Smooth muscle cell of bladder (primary cell): ENCODE measurements at places on chromosomes 11 and 22. TPM values are rescaled to one million over a fixed set of nuclear protein-coding genes. Genes with fewer than 3 reads are reported as not detected.

The ANO1 gene
- 0.14 TPM in 1 of 2 replicates, not detected in the other for total RNA-seq

The KCNJ1 gene
- 0.09 TPM in 1 of 2 replicates, not detected in the other for total RNA-seq

The TRIM29 gene
- total RNA-seq: 0.57 and 1.1 TPM in 2 replicates

The BIRC3 gene
- total RNA-seq: 0.28 and 0.46 TPM in 2 replicates

The FREY1 gene
- total RNA-seq: 1.00 and 1.4 TPM in 2 replicates

The ACTN3 gene
- 0.14 and 0.18 TPM in 2 replicates for total RNA-seq

The CCDC117 gene
- total RNA-seq: 12.8 and 15.2 TPM in 2 replicates

The ROBO4 gene
- total RNA-seq: 0.14 and 0.46 TPM in 2 replicates

The NXPE2 gene
- 0.14 and 1.1 TPM in 2 replicates for total RNA-seq

The MMP13 gene
- total RNA-seq: not detected in 2 replicates

The GLYAT gene
- not detected in 2 replicates for total RNA-seq

The OR6T1 gene
- not detected in 2 replicates for total RNA-seq

The DNAJB7 gene
- total RNA-seq: not detected in 2 replicates

The ZNF215 gene
- total RNA-seq: 3.1 and 4.3 TPM in 2 replicates

The LRP4 gene
- total RNA-seq: 2.0 and 3.9 TPM in 2 replicates

The CTNND1 gene
- 86.3 and 94.2 TPM in 2 replicates for total RNA-seq

The CD82 gene
- total RNA-seq: 23.6 and 25.5 TPM in 2 replicates

The TRIM51 gene
- total RNA-seq: not detected in 2 replicates

The SULT4A1 gene
- total RNA-seq: 0.09 and 0.14 TPM in 2 replicates

The OR51B2 gene
- 0.18 TPM in 1 of 2 replicates, not detected in the other for total RNA-seq

The DUSP8 gene
- under 0.01 and 0.09 TPM in 2 replicates for total RNA-seq
